ENCODE measurements at places on chromosomes 2 and 18. TPM values are rescaled to one million over a fixed set of nuclear protein-coding genes. Genes with fewer than 3 reads are reported as not detected.

The REG3A gene
- not detected for total RNA-seq

The SULT1C2 gene
- not detected for total RNA-seq

The MRPL19 gene
- 39.1 TPM for total RNA-seq

The RAB6C gene
- total RNA-seq, result not detected

The FRZB gene
- not detected for total RNA-seq

The LYG1 gene
- total RNA-seq, result 1.9 TPM

The PJVK gene
- total RNA-seq, result 3.1 TPM

The B4GALT6 gene
- 3.8 TPM for total RNA-seq

The STK17B gene
- 203 TPM for total RNA-seq

DNA sequence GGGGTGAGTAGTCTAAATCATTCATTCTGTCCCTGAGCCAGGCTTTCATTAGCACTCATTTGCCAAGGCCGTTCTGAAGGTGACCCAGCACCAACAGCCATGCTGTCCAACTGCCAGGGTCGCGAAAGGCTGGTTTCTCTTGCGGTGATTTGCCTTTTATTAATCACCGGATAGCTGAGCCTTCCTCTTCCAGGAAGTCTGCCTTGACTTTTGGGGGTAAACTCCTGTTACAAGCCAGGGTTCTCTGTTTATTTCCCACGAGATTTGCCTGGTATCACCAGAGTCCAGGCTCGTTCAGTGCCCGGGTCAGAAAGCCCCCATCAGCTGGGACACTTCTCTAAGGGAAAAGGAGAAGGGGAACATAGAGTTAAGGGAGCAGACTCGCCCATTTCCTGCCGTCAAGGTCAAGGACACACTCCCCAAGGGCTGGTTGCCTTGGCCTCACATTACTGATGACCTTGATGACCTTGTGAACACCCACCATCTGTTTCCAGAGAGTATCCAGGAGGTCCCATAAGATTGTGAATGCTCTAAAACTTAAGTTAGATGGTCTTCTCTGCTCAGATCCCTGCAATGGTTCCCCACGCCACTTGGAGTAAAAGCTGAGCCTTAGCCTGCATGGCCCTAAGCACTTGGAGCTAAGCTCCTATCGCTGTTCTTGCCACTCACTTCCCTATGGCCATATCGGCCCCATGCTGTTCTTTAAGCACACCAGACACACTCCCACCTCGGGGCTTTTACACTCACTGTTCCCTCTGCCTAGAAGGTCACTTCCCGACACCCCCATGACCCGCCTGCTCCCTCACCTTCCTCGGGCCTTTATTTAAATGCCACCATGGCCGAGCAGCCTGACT, 118.0 kb upstream of the STPG4 start:
- DNase-seq, result no peak

DNA sequence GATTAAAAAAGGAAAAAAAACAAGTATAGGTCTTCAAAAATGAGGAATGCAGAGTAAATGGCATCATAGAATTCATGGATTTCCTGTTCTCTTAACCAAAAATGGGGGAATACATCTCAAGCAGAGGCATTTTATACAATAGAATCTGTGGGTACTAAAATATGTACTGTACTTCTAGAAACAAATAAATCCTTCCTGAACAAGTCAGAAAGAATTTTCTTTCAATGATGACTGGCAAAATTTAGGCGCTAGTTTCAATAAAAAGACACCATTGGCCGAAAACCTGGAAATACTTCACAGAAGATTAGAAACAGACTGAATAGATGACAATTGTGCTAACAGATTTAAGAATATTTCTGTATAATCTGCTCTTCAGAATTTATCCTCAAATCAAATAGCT, 15.1 kb downstream of the TRAK2 start:
- DNase-seq, result no peak

- no peak for DNase-seq
Measured at GRCh38 chr2:199757233-199757870, 93.6 kb downstream of the FTCDNL1 start.

DNA sequence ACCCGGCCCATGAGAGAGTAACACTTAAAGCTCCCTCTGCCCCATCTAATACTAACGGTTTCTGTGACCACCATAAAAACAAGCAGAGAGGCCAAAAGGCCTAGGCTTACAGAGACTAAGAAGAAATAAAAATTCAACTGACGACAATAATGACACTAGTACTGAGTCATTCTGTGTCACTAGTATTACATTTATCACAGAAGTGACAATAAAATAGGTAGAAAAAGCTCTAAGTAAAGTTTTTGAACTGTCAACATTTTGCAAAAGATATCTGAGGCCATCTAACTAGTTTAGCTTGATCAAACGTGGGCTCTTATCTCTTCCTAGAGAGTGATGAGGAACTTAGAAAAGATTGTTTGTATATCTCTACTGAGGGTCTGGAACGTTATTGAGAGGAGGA, 35.6 kb downstream of the AP1S3 start:
- DNase-seq, result no peak

- DNase-seq, result no peak
Measured at GRCh38 chr18:78514910-78515670, 464.5 kb upstream of the SALL3 start.

- DNase-seq, result no peak
Measured at GRCh38 chr2:10522170-10522448, 74.0 kb upstream of the ODC1 start.

DNA sequence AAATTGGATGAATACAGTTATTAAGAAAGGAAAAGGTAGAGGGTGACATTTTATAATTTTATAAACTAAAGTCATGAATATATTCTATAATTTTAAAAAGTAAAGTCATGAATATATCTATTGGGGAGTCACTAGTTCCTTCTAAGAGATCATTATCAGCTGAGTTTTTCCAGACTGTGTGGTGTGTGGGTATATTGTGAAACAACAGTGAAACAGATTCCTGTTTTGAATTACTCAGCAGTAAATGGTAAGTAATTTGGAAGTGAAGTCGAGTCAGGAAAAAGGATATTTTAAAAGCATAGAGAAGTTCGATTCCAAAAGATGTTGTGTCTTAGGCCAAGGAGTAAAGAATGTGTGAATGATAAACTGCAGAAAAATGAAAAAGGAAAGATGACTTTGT, 1018.2 kb upstream of the NXPH2 start:
- DNase-seq, result no peak

DNA sequence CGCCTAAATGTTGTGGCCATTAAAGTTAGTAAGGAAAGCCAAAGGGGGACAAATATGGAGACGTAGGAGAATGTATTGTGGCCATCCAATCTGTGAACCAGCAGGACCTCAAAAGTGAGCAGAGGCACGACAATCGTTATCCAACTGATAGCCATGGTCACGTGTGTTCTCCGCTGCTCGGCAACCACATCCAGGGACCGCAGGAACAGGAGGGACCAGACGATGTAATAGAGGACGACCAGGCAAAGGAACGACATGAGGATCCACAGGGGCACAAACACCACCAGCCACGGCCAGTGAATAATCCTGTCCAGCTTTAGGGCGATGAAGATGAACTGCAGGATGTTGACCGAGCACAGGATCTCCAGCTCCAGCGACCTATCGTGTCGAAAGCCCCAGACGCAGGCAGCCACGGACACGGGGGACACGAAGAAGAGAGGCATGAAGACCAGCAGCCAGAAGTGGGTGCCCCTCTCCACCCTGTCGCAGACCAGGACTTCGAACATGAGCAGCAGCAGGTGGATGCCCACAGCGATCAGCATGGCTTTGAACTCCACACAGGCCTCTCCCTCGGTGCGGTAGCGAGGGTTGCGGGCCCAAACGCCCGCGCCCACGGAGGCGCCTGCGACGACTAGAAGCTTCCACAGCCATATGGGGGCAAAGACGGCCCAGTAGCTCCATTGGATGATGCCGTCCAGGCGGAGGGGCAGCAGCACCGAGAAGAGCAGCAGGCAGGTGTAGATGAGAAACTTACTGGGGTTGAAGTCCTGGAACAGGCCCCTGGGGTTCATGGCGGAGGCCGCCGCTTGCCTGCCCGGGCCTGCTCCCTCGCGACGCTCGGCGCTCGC, 790 bp downstream of the TMEM185B start:
- no peak for DNase-seq

GRCh38 chr2:44392338-44392943, 30.7 kb downstream of the CAMKMT start:
- no peak for DNase-seq

DNA sequence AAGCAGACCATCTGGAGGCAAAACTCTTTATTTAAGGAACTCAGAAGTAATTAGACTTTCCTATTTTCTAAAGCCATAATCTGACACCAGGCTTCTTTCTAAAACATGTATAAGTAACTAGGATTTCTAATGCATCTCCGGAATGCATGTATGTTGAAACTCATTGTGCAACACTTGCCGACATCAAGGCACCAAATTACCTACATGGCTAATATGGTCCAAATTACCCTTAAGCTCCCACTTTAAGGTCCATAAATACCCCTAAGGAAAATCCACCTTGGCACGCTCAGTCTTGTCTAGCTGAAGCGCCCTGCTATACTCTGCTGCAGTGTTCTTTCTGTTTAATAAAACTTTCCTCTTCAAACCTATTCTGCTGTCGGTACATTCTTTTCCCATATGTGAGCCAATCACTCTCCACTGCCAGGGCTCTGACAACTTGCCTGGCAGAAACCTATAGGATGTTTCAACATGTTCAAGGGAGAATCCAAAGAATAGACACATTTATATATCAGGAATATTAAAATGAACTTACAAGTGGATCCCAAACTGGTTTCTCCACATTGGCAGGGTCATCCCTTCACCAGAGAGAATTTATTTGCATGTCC, 171.9 kb downstream of the GALNT1 start:
- DNase-seq, result no peak

- no peak for DNase-seq
Measured at GRCh38 chr2:15251753-15252152, 309.4 kb downstream of the NBAS start.

DNA sequence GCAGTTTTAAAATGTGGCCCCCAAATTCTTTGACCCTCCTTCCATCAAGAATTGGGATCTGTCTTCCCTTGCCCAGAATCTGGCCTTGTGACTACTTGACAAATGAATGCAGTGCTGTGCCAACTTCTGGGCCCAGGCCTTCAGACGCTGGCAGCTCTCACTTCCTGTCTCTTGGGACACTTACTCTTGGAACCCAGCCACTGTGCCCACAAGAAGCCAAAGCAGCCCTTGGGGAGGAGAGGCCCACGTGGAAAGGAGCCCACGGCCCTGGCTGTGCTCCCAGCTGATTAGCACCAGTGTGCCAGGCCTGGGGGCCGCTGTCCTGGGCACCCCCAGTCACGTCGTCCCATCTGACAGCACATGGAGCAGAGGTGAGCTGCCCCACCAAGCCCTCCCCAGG, 56.6 kb downstream of the RPL37A start:
- DNase-seq, result no peak

DNA sequence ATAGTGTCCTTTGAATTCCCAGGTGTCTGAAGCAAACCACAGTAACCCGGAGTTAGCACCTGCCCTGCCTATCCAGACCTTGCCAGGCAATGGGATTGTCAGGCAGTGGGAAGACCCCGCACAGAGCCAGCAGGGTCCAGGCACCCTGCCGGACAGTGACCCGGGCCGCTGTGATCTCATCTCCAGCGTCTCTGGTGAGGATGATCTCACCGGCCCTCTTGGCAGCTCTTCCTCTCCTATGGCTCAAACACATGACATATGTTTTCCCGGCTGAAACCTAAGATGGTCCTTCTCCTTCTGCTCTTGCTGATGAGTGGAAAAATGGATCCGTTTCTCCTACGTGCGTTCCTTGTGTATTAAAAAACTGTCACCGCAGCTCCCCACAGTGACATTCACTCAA, 75.1 kb downstream of the ACOXL start:
- DNase-seq, result no peak

GRCh38 chr2:37623971-37624900, 47.2 kb downstream of the CDC42EP3 start:
- no peak for DNase-seq

DNA sequence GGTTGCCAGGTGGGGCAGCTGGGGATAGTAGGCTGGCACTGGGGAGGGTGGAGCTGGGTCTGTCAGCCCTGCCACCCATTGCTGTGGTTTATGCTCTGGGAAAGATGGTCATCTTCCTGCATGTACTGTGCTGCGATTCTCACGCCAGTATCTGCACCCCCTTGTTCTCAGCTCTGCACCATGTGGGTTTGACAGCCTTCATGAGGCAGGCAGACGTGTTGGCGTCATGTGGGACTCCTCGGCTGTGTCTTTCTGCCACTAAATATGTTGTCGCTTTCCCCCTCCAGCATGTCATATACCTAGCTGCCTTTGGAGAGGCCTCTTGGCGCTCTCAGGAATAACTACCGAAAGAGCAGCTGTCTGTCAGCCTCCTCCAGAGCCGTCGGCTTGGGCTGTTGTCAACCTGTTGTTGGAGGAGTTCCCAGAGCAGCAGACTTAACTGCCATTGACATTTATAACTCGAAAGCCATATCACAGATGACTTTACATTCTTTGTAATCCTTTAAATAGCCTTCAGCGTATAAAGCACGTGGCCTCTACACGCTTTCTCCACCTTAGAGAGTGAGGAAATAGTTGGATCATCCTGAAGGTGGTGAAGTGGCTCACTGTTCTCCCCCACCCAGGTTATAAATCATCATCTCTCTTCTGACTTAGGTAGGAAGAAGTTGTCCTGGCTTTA, 80.4 kb upstream of the MGAT5 start:
- no peak for DNase-seq

DNA sequence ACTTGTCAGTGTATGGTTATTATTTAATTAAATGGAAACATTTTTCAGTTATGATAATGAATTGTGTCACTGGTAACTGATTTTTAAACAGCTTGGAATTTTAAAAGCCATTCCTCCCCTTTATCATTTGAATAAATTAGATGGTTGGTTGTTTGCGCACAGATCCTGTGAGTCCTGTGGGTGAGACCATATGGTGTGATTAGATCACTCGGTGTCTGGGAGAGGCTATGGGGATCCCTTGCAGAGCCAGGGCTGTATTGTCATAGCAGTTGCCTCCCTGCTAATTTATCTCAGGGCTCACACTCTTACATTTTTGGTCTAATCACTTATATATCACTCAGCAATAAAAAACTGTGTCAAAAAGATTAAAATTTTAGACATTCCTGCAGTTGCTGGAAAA, 133.5 kb downstream of the ASXL3 start:
- no peak for DNase-seq

DNA sequence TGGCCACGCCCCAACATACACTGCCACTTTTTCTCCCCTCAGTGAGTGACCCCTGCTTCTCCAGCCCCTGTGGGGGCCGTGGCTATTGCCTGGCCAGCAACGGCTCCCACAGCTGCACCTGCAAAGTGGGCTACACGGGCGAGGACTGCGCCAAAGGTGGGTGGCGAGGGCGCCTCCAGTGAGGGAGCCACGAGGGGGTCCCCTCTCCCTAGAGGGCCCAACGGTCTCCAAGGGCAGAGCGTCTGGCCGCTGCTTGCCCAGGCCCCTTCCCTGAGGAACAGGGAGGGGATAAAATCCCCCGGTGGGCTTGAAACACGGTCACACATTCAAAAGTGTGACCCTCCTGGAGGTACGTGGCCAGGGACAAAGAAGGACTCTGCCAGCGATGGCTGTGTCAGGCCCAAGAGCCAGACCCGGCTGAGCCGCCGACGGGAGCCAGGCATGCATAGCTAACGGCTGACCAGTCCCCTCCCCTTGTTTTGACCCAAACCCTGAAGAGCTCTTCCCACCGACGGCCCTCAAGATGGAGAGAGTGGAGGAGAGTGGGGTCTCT, 37.2 kb downstream of the MTERF4 start:
- DNase-seq, result no peak
